AG08396 (cell line): ENCODE measurements at places on chromosomes 16 and 17.

DNA sequence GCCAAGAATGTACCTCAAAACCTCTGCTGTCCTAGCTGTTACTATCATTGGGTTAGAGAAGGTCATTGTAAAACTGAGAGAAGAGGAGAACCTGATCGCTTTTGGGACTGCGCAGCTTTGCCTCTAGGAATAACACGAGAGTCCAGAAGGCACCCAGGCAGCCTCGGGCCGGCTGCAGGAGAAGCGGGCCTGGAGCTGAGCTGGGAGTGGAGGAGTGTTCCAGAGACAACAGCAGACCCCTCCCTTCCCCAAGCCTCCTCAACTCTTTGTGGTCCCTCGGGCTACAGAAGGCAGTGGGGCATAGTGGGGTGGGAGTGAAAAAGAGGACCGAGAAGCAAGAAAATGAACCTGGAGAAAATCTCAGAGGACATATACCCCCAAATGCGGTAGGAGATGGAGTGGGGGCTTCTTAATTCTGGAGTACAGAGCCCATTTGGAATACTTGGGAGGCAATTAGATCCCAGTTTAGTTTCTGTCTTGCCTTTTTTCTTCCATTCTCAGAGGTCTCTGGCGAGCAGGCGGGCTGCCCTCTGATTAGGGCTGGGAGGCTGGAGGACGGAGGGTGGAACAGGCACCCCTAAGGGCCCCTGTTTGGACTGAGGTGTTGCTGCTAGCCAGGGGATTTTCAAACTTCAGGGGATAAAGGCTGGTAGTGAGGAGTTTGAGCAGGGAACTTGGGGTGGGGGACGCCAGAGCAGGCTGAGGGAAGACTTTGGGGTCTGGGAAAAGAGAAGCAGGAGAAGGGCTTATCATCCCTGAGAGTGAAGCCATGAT lies 13.3 kb upstream of the HOXB2 start:
- no peak for DNase-seq

GRCh38 chr17:17057057-17057551 lies 14.8 kb downstream of the MPRIP start:
- DNase-seq = no peak

- DNase-seq = no peak
Measured at GRCh38 chr17:37661400-37662014, 18.3 kb upstream of the DDX52 start.

- DNase-seq = peak; percentile 67
Measured at GRCh38 chr16:117379-118365, 20.8 kb downstream of the NPRL3 start.

DNA sequence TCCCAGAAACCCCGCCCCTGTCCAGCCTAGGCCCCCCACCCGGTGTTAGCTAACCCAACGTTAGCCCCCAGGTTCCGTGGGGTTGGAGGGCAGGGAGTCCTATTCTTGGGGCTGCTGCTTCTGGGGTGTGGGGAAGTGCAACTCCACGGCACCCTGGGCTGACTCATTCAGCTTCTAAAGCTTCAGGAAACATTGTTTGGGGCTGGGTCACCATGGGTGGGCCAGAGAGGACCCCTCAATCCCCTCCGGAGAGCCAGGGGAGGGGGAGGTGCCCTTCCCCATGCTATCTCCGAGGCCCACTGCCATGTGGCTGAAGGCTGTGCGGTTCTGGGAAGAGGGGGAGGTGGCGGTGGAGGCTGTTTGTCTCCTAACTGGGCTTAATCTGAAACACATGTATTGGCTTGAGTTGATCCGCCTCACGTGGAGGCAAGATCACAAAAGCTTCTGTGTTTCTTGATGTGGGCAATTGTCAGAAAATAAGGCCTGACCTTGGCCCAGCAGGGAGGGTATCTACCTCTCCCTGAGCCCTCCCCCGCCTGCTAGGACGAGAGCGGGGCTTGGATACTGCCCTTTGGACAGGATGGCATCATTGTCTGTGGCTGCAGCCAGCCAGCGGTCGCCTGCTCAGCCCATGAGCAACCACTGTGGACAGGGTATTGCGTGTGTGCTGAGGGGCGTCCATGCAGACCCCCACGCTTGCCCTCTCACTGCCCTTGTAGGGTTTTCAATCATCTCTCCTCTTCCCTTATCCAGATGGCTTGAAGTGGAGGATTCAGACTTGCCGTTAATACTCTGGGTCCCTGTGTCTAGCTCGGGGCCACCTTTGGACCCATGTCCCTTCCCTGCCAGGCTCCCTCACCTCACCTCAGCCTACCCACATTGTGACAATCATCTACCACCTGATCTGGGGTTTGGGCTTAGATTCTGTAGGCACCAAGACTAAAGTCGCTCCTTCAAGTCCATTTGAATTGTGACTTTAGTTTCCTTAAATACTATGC lies 1.3 kb downstream of the SERPINF1 start:
- DNase-seq = peak; percentile 58

DNA sequence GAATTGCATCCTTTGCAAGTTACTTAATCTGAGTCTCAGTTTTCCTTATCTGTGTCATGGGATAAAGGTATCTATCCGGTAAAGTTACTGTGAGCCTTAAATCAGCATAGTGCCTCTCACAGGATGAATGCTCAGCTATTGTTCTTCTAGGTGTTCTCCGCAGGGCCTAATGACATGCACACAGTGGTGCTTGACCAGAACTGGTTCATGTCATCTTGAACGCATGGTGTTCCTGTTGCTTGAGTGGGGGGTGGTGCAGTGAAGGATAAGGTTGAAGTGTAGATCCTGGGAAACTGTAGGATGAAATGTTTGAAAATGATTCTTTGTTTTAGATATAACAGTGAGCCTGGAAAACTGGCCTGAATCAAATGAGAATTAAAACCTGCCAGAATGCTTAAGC lies 4.0 kb downstream of the KRT40 start:
- DNase-seq = no peak

GRCh38 chr16:79053577-79053976 lies 547.0 kb downstream of the MAF start:
- DNase-seq = no peak

- DNase-seq = no peak
Measured at GRCh38 chr17:58611331-58611730, 80.5 kb downstream of the TEX14 start.

DNA sequence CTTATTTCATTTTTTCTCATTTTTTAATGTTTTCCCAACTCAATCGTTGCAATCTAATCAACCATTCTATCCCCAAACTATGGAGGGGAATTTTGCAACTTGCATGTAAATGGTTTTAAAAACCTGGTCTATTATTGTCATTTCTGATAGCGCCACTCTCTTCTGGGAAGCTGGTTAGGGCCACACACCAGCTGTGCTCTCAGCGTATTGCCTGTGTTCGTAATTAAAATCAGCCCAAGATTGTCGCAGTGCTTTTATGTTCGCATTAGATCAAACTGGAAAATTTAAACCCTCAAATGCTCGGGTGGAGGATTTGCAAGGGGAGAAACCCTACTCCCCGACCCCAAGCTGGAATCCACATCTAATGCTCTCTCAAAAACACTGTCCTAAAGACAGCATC lies 123.5 kb upstream of the CACNG5 start:
- DNase-seq = no peak

GRCh38 chr17:61409301-61410112 lies 9.9 kb downstream of the TBX2 start:
- peak; percentile 81 for DNase-seq

DNA sequence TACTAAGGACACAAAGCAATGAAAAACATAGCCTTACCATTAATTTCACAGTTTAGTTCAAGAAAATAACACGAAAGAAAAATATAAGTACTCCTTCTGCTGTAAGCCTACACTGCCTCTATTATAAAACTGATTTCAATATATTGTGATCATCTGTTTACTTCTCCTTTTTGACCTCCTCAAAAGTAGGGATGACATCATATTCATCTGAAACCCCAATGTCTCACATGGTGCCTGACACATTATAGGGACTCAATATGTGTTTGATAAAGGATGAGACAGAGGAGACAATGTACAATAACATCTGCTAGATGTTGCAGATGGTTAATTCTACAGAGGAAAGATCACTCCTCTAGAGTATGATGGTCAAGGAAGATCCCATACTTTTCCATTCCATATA lies 118.4 kb upstream of the NOG start:
- no peak for DNase-seq

DNA sequence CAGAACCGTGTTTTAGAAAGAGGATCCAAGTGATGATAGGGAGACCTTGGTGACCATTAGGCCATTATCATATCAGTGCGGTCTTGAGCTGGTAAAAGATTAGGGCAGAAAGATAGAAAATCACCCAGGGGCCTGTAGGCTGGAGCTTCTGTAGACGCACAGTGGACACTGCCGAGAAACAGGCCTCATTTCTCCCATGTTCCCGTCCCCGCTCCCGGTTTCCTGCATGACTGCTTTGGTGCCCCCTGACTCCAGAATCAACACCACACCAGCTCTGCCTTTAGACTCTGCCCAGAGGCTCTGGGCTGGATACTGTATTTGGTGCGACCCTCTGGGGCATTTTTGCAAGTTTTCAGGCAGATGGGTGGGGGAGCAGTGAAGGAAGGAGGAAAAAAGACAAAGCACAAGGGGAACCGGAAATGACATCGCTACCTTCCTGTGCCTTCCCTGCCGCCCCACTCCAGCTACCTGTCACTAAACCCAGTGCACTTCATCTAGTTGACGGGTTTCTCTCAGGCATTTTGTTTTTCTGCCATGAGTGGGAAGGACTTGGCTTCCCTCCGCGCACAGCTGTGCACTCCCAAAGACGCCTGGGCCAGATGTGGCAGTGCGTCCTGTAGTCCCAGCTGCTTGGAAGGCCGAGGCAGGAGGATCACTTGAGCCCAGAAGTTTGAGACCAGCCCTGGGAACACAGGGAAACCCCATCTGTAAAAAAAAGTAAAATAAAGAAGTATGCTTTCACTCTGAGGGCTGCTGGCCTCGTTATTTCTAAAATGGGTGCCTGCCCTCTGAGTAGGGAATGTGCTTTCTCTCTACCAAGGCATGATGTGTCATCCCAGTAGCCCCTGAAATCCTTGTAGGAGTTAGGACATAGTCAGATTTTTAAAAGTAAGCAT lies 214.1 kb downstream of the RPTOR start:
- DNase-seq = no peak

DNA sequence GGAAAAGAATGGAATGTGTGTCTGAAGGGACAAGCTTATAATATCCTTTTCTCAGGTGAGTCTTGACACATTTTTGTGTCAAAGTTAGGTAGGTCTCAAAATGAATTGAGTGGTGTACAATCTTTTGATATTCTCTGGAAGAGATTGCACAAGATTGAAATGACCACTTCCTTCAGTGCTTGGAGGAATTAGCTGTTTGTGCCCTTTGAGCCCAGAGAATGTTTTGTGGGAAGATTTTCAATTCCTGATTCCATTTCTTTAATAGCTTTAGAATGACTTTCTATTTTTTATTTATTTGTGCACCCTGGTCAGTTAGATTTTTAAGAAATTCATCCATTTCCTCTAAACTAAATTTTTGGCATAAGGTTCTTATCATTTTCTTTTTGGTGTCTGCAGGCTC lies 1.6 kb upstream of the CCL13 start:
- peak; percentile 36 for DNase-seq

GRCh38 chr16:24188751-24189318 lies 67.3 kb upstream of the CACNG3 start:
- DNase-seq = no peak

GRCh38 chr16:78718141-78718540 lies 618.7 kb downstream of the WWOX start:
- DNase-seq = no peak

DNA sequence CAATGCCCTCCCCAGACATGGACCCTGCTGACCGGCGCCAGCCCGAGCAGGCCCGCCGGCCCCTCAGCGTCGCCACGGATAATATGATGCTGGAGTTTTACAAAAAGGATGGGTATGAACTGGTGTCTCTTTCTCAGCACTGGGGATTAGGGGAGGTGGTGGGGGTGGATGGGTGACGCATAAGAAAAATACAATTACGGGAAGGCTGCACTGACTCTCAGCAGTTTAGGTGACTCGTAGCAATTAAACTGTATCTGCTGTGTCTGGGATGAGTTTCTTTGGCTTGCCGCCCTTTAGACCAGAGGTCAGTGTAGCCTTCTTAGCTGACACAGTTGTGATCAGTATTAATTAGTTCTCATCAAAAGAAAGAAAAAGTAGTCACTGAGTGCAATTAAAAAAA lies 59.0 kb downstream of the ELAC2 start:
- DNase-seq = no peak

- DNase-seq = no peak
Measured at GRCh38 chr17:78322858-78323455, 36.9 kb downstream of the SOCS3 start.

DNA sequence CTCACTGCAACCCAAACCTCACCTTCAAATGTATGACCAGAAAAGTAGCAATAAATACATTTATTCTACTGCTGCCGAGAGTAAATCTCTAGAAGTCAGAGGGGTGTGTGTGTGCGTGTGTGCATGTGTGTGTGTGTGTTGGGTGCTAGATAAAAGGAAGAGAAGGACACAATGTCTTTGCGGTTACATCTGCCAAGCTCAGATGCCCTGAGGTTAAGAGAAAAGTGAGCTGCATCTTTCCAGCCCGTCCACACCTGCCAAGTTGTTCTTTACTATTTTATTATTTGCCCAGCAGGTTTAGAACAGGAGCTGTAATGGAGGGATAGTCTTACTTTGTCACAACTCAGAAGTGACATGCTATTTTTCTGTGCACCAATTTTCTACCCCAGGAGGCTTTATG lies 54.5 kb upstream of the ANKFN1 start:
- no peak for DNase-seq

GRCh38 chr17:74603746-74604145 lies 11.7 kb upstream of the CD300LD start:
- no peak for DNase-seq

GRCh38 chr17:29242790-29243189 lies 3.9 kb upstream of the CRYBA1 start:
- no peak for DNase-seq

GRCh38 chr16:10761373-10761772 lies 17.7 kb downstream of the NUBP1 start:
- DNase-seq = no peak

DNA sequence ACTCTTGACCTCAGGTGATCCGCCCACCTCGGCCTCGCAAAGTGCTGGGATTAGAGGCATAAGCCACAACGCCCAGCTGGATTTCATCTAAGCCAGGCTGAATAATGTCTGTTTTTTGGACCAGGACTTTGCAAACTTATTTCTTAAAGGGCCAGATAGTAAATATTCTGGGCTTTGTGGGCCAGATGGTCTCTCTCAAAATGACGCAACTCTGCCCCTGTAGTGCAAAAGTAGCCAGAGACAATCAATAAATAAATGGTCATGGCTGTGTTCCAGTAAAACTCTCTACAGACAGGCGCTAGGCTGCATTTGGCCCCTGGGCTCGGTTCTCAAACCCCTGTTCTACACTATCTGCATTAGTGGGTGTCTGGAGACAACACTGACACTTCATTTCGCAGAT lies 121.9 kb upstream of the CDH13 start:
- DNase-seq = no peak

DNA sequence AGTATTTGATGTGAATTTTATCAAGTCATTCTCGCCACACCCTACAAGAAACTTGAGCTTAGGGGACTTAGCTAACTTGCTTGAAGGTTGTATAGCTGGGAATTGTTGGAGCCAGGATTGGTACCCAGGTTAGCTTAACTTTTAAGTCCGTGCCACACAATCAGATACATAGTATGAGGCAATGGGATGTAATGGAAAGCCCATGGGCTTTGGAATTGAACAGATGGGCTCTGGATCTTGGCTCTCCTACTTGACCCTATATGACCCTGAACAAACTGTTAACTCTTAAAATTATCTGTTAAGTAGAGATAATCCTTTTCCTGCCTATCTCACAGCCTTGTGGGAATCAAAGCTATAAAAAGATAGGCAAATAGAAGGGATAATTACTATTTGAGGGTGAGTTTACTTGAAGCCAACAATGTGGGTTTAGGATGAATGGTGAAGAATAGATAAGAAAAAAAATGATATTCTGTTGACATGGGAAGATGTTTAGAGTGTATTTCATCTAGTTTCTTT lies 51.9 kb upstream of the CACNG3 start:
- no peak for DNase-seq
